ENCODE measurements at places on chromosomes 2 and 18. TPM values are rescaled to one million over a fixed set of nuclear protein-coding genes. Genes with fewer than 3 reads are reported as not detected.

Gene MXD1
- total RNA-seq: 10.0 TPM

Gene OSBPL6
- total RNA-seq: 1.8 TPM

Gene CYBRD1
- 5.7 TPM for total RNA-seq

Gene SLC9A4
- total RNA-seq: 0.09 TPM

Gene MMADHC
- total RNA-seq: 126 TPM

Gene TPGS2
- total RNA-seq: 81.6 TPM

Gene MEP1B
- not detected for total RNA-seq

Gene PLGLB1
- total RNA-seq: 2.1 TPM

Gene SMCHD1
- total RNA-seq: 100 TPM

Gene TLX2
- 0.82 TPM for total RNA-seq

Gene NETO1
- total RNA-seq: not detected

Gene SLC39A6
- total RNA-seq: 42.7 TPM

Gene DOK6
- not detected for total RNA-seq

Gene MFSD2B
- total RNA-seq: not detected

Gene STPG4
- total RNA-seq: not detected

Gene REEP1
- total RNA-seq: 0.71 TPM

Gene GPR75
- total RNA-seq: 2.4 TPM

Gene CIB4
- total RNA-seq: not detected

Gene CDK5R2
- total RNA-seq: not detected

Gene NBEAL1
- total RNA-seq: 12.2 TPM

Gene TSPYL6
- total RNA-seq: not detected

Gene HAAO
- total RNA-seq: 5.8 TPM

Gene CCDC150
- total RNA-seq: 13.6 TPM

Gene CABYR
- total RNA-seq: 0.16 TPM

Gene HOXD1
- total RNA-seq: not detected

Gene ZNF804A
- total RNA-seq: not detected

Gene ATP6V1C2
- total RNA-seq: not detected

Gene CXCR1
- not detected for total RNA-seq

Gene FAM161A
- total RNA-seq: 5.5 TPM

Gene SLC16A14
- total RNA-seq: 7.8 TPM

Gene ESPNL
- 0.07 TPM for total RNA-seq

Gene SERPINB11
- not detected for total RNA-seq

Gene FRZB
- not detected for total RNA-seq

All from activated T-helper 2 cell treated with anti-CD3 and anti-CD28 coated beads, Interferon-gamma antibody, Interleukin-2, Interleukin-4, amounts not matched to agents 10 μg/mL and 5 μg/mL and 100 μg/mL, durations not matched to agents 14 hours and 24 hours and 36 hours (primary cell).